Foreskin fibroblast (primary cell): ENCODE measurements at places on chromosomes 5 and 9.

DNA sequence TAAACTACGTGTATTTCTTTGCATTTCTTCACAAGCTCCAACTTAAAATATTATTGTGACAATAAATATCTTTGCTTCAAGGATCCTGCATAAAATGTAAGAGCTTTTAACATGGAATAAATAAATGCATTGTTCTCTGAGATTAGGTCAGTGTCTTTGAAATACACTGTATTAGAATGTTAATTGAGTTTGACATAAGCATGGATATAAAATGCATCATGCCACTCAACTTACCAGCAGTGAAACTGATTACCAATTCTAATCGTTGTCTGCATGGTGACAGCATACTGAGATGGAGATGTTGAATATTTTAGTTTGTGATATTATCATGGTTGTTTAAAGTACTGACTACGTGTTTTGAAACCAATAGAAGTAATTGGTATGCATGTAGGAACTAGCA is 555.3 kb upstream of the ZNF608 start:
- DNase-seq = no peak

- DNase-seq = no peak
These were observed 459.3 kb downstream of the MAT2B start for GRCh38 chr5:163964671-163965070.

DNA sequence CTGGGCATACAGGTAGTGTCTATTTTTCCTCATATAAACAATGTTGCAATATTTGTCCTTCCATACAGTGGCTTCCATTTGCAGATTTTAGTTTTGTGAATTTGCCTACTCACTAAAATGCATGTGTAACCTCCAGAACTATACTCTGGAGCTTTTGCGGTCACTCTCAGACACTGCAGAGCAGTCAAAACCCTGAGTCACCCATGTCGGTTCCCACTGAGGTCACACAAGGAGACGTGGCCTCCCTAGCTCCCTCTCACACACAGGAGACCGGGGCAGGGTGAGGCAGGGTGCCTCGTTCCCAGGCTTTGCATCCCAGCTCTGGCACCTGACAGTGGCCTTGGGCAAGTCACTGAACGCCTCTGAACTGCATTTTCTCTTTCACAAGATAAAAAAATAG is 55.5 kb upstream of the ZNF354A start:
- peak; percentile 5 for DNase-seq

GRCh38 chr5:2066373-2066772 is 183.6 kb upstream of the IRX4 start:
- no peak for DNase-seq

- peak; percentile 78 for DNase-seq
These were observed 114.1 kb downstream of the PIK3R1 start for GRCh38 chr5:68329554-68330255.
